ENCODE measurements at places on chromosomes 11 and 22.

- no peak for DNase-seq
Observed at GRCh38 chr11:14636119-14636518, 7.5 kb upstream of the PDE3B start.

GRCh38 chr22:18970176-18970947 is 34.3 kb upstream of the PRODH start:
- no peak for DNase-seq

DNA sequence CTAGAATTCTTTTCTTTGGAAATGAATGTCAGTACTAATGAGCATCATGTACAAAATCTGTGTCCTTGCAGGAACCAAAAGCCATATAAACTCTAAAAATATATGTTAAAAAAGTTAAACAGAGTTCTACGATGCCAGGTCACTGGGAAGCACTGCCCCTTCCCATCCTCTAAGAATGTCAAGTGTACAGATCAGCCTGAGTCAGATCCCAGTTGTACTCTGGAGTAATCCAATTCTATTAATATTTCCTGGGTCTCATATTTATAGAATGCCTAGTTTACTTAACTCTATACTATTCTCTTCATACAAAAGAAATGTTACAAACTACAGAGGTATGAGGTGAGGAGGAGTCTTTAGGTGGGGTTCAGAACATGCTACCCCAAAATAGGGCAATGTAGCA is 460.1 kb downstream of the DLG2 start:
- DNase-seq = no peak

- no peak for DNase-seq
Observed at GRCh38 chr11:19191530-19192169, 10.1 kb downstream of the CSRP3 start.

Data from stimulated activated CD4-positive, alpha-beta T cell treated with anti-CD3 and anti-CD28 coated beads, TNF-alpha, amount 100 ng/mL, for 1 hour (primary cell).